ENCODE measurements at places on chromosomes 5 and 9.

- DNase-seq, result no peak
Measured at GRCh38 chr5:39218482-39219402, 621 bp downstream of the FYB1 start.

GRCh38 chr5:160434022-160434531, 12.4 kb downstream of the PTTG1 start:
- peak; percentile 84 for DNase-seq

DNA sequence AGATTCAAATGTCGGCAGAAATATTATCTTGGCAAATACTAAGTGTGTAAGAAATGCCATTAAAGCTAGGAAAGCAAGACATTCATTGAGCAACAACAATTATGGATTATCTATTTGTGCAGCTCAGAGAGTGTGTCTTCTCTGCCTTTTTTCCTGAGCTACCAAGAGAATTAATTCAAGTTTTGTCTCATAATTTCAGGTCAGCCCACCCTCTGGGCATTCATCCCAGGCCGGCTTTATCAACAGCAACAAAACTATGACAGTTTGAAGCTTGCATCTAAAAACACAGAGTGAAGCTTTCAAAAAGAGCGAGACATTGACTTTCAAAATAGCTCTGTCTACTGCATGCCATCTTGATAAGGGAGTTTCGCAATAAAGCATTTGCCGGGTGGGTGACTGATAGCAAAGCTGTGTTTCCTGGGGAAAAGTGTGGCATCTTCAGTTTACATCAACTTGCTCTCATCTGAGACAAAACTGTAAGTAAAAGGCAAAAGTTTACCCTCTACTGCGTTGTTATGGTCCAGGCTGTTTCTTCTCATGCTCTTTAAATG, 182.4 kb downstream of the IRX1 start:
- no peak for DNase-seq

DNA sequence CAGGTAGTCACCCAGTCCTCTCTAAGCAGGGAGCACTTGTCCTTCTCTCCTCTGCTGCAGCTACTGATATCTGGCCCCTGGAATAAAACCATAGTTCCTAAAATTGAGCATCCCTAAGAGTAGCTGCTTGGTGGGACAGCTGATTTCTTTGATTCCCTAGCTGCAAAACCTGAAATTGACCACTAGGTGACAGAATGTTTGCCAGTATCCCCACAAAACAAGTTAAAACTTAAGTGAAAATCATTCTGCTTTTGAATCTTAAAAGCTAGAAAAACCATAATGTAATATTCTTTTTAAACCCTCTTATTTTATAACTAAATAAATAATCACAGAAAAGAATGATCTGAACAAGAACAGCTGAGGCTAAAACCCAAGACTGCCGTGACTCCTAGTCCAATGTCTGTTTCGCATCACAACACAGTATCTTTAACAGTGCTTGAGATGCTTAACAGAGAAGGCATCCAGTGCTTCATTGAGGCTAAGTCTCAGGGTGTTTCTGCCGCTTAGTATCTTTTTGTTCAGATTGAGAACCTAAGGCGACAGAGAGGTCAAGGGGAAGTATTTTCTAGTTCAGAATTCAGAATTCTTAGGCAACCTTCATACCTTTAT, 24.4 kb upstream of the TAL2 start:
- no peak for DNase-seq

- DNase-seq, result no peak
Measured at GRCh38 chr5:142072488-142072887, 36.1 kb upstream of the NDFIP1 start.

- DNase-seq, result no peak
Measured at GRCh38 chr5:151642472-151643140, 44.1 kb downstream of the SPARC start.

DNA sequence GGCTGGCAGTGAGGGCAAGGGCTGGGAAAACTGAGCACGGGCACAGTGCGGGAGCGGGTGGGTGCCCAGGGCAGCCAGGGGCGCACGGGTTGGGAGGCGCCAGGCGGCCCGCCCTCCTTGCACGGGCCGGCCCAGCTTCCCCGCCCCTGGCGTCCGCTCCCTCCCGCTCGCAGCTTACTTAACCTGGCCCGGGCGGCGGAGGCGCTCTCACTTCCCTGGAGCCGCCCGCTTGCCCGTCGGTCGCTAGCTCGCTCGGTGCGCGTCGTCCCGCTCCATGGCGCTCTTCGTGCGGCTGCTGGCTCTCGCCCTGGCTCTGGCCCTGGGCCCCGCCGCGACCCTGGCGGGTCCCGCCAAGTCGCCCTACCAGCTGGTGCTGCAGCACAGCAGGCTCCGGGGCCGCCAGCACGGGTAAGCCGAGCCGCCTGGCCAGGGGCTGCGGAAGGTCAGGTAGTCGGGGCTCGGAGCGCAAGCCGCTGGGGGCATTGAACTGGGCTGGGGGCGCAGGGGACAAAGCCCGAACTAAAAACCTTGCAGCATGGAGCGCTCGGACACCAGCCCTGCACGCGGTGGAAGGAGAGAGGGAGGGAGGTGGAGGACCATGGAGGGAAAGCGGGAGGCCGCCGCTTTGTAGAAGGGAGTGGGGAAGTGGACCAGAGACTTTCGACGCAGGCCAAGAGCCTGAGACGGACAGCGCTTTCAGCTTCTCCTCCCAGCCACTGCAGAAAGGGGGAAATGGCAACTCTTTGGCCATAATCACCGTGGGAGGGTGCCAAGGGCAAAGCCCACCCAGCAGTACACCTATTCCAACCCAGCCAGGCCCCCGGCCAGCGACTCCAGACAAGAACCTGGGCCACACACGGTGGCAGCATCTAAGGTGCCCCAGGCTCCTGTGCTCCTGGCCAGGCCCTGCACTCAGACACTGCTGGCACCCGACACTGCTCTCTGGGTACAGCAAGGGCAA, at the start of gene TGFBI:
Gene TGFBI, plus strand, starts transcription at position 207 of the 961 bp plus-strand sequence. Its CDS starts 68 bp downstream, at position 275.
- DNase-seq, result no peak

- no peak for DNase-seq
Measured at GRCh38 chr9:36486329-36486932, 86.3 kb upstream of the MELK start.

- no peak for DNase-seq
Measured at GRCh38 chr9:114114364-114114763, 15.3 kb upstream of the KIF12 start.

- DNase-seq, result no peak
Measured at GRCh38 chr9:90827181-90827871, 25.7 kb downstream of the SYK start.

GRCh38 chr5:159345336-159345735, 15.0 kb upstream of the IL12B start:
- peak; percentile 34 for DNase-seq

DNA sequence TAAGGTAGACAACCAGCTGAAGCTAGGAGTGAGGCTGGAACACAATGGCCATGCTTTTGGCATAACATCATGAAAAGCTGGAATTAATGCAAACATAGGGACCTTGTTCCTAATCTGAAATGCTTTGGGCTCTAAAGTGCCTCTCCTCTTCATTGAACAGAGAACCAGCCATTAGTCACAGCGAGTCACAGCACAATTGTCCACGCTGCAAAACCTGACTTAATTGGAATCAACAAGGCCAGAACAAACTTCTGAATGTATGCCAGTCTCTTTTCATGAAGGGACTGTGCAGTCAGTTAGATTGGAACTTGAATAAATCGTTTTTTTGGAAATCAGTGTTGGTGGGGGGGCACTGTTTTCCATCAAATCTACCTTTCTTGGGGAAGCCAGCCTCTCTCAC, 96.5 kb downstream of the JAKMIP2 start:
- peak; percentile 26 for DNase-seq

DNA sequence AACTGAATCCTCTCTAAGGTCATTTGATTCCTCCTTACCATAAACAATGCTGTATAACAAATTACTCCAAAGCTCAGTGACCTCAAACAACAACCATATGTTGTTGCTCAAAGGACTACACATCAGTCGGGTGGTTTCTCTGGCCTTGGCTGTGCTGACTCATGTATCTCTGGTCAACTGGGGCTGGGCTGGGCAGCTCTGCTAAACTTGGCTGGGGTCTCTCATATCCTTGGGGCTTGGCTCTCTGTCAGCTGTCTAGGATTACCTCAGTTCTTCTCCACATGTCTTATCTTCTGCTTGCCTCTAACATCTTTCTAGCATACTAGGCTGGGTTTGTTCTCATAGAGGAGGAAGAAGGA, 86.4 kb downstream of the GALNT10 start:
- no peak for DNase-seq

DNA sequence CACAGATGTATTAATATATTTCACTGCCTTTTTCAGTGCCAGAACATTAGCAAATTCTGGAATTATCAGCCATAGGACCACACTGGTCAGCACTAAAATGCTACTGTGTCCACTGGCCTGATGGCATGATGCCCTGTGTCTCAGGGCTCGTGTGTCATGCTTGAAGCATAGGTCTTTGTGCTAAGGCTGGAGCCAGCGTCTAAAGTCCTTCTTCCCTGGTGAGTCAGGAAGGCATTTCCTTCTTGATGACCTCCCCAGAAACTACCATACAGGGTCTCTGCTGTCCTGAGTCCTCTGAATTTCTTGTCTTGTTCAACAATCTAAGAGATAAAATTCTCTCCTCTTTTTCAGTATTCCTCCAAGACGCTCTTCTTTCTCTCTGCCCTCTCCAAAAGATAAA, 489.9 kb downstream of the PSAT1 start:
- no peak for DNase-seq

GRCh38 chr5:161530700-161531099, 15.8 kb downstream of the GABRB2 start:
- no peak for DNase-seq

Measured in putamen (tissue), 1 donor.